Stimulated activated CD4-positive, alpha-beta T cell treated with anti-CD3 and anti-CD28 coated beads, Interleukin-15, amount 100 ng/mL, for 1 hour (primary cell): ENCODE measurements at places on chromosomes 6 and 20.

GRCh38 chr20:60206259-60206658 is 248.0 kb downstream of the CDH26 start:
- no peak for DNase-seq

- DNase-seq = no peak
These were observed 70.8 kb downstream of the TFAP2B start for GRCh38 chr6:50889497-50889896.

- DNase-seq = no peak
These were observed 843 bp upstream of the HEY2 start for GRCh38 chr6:125748406-125749172.

GRCh38 chr6:155561257-155561965 is 105.8 kb upstream of the NOX3 start:
- no peak for DNase-seq

DNA sequence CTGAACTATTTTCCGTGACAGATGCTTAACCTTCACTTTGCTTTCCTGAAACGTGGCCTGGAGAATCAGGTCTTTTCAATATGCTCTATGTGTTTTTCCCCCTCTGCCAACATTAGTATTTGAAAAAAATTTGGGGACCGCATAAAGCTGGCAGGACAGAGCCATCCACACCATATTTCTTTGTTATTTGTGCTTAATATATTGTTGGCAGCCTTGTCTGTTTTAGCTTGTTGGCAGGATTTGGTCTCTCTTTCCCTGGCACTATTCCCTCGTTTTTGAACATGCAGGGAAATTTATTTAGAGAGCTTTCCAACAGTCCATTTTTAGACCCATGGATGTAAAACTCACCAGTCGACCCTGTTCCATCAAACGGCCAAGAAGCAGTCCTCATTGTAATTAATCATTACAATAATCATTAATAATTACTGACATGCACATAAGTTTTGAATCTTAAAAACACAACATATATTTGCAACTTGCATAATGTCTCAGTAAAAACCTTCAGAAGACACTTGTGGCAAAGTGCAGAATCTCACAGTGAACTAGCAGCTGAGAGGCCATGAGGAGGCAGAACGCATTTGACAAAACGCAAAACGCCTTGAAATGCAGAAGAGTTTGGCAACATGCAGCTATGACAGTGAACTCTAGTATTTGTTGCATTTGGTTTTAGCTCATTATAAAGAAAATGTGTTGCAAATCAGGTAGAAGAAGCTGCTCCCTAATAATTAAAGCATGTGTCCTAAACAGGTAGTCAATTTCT is 514.2 kb downstream of the C6orf118 start:
- DNase-seq = no peak
